Activated CD4-positive, alpha-beta T cell treated with anti-CD3 and anti-CD28 coated beads for 1 hour (primary cell): ENCODE measurements at places on chromosomes 13 and 19.

DNA sequence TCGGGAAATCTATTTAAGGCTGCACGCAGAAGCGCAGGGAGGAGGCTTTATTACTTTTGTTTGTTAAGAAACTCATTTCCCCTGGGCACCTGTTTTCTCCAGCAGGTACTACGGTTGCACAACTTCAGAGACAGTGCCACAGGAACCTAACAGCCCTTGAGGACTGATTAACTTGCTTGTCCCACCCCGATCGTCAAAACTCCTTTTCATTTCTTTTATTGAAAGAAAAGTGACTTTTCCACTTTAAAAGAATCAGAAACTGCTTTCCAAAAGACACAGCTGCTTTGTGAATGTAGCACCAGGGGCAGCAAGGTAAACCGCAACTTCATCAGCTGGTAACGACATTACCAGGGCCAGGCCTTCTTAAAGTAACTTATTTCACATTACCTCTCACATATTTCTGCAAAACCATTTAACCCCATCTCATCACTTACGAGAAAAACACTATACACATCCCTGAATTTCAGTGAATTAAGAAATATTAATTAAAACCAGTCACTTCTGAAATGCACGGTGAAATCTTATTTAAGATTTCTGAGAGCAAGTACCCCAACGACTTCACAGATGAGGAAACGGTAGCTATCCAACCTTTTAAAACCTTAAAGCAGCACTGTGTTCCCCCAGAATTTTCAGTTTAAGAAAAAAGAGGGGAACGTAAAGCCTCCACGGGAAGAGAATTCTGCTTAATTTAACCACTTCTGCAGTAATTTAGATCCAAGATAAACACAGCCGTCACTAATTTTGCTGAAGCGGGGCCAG, 1.4 kb downstream of the ANKRD10 start:
- no peak for DNase-seq

DNA sequence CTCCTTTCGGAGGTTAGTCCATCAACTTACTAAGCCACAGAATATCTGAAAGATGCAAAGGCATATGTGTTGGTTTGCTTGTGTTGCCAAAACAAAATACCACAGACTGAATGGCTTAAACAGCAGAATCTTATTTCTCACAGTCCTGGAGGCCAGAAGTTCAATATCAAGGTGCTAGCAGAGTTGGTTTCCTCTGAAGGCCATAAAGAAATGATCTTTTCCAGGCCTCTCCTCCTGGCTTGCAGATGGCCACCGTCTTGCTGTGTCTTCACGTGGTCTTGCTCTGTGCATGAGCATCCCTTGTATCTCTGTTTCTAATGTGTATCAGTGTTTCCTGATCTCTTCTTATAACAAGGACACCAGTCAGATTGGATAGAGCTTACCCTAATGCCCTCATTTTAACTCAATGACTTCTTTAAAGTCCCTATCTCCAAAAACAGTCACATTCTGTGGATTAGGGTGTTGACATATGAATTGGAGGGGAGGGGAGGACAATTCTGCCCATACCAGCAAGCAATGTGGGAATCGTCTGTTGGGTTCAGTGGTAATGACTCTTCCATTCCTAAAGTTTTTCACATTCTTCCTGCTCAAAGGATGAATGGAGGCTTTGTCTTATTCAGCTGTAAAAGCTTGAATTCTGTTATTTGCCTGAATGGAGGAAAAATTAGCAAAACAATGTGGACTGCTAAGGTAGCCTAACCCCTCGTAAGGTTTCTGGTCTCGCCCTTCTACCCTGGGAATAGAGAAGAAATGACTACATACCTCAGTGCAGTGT, 715.7 kb downstream of the DIAPH3 start:
- DNase-seq, result no peak

- no peak for DNase-seq
Measured at GRCh38 chr13:107866941-107867623, 348.3 kb downstream of the LIG4 start.

- DNase-seq, result no peak
Measured at GRCh38 chr19:51779703-51780102, 15.3 kb upstream of the FPR3 start.

- no peak for DNase-seq
Measured at GRCh38 chr19:46221981-46222610, 7.4 kb upstream of the IGFL1 start.

GRCh38 chr13:21541980-21542379, 62.0 kb downstream of the MICU2 start:
- DNase-seq, result no peak

DNA sequence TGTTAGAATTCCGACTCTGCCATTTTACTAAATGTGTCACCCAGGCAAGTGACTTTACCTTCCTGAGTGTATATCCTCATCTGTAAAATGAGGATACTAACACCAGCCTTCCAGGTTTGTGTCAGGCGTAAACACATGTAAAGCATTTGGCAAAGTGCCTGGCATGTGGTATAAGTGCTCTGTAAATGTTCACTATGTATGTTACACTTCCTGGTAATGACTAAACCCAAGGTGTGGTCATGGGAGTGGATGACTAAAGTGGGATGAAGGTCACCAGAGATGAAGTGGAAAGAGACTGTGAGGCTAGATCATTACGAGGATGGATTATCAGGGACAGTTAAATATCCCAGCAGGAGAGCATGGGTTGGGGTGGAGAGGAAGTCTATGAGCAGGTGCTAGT, 25.6 kb downstream of the DEDD2 start:
- no peak for DNase-seq

DNA sequence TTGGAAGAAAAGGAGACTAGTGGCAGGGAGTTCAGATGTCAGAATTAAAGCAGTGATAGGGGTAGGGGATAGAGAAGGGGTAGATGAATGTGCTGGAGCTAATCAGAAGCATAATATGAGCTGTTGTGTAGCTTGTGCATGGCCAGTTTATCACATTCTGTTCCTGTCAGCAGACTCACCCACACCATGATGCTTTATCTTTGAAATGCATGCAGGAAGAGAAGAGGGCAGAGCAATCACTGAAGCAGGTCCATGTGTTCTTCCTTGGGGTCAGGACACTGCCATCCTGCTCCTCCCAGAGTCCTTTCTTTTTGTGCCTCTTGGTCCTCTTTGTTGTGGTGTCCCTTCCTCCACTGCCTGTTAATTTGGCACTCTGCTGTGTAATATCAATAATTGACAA, 5.8 kb downstream of the CHAMP1 start:
- DNase-seq, result no peak

- no peak for DNase-seq
Measured at GRCh38 chr19:13869281-13869680, 7.7 kb upstream of the NANOS3 start.
